AG04450 (cell line): ENCODE measurements at places on chromosomes 11 and 22.

DNA sequence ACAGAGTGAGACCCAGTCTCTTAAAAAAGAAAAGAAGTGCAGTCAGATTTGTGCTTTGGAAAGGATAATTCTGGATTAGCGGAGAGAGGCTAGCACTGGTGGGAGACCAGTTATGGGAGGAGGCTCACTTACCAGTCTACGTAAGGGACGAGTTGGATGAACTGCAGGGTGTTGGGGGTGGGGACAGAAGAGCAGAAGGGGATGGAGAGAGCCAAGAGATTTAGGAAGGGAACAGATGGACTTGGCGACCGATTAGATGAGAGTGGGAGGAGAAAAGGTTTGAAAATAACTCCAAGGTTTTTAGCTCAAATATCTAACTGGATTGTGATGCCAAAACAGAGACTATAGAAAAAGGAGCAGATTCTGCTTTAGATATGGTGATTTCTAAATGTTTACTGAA, 81.4 kb downstream of the SFI1 start:
- DNase-seq, result no peak

- DNase-seq, result no peak
These were observed 10.2 kb upstream of the POU2F3 start for GRCh38 chr11:120229451-120230424.

DNA sequence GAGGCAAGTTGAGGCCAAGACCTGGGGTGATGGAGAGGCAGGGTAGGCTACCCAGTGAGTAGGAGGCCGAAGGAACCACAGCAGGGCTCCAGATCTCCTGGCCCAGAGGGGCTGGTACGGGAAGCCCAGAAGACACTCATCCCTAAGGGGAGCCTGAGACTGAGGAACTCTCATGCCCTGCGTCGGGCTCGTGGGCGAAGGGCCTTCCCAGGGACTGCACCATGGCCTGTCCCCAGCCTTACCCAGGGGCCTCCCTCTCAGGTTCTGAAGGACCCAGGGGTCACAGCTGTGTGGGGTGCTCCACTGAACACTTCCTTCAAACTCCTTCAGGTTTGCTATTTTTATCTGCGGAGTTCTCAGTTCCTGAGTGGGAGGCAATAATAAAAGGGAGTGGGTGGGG, 15.8 kb upstream of the SYT12 start:
- DNase-seq, result no peak

GRCh38 chr11:85663080-85663752, 1.7 kb downstream of the CREBZF start:
- no peak for DNase-seq

DNA sequence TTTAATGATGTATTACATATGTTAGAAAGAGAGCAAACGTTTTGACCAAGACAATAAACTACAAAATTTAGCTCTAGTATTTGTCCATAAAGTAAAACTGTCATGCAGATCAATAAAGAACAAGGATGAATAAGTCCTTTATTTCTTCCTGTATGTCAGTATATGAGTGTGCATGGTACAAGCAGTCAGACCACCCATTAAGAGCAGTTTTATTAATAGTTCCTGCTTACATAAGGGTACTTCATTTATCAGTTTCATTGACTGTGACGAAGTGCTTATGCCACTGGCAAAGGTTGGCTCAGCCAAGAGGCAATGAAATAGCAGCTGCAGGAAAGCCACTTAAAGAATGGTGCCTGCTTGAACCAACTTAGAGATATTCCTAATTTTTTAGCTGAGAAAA, 913.0 kb upstream of the CNTN5 start:
- DNase-seq, result no peak

- DNase-seq, result no peak
These were observed 71.1 kb downstream of the RPUSD4 start for GRCh38 chr11:126140201-126140925.

DNA sequence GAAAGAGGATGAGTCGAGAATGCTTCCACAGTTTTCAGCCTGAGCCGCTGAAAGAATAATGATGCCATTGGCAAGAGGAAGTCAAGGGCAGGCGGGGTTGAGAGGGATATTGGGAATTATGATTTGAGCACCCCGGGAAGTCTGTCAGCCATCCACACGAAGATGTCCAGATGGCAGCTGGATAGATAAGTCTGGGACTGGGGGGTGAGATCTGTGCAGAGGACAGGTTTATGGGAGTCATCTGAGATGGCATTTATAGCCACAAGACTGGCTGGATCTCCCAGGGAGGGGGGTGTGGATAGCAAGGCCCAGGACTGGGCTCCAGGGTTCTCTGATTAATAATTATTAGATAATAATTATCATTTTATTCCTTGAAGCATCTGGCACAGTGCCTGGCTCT, 5.1 kb upstream of the STIP1 start:
- DNase-seq, result no peak

DNA sequence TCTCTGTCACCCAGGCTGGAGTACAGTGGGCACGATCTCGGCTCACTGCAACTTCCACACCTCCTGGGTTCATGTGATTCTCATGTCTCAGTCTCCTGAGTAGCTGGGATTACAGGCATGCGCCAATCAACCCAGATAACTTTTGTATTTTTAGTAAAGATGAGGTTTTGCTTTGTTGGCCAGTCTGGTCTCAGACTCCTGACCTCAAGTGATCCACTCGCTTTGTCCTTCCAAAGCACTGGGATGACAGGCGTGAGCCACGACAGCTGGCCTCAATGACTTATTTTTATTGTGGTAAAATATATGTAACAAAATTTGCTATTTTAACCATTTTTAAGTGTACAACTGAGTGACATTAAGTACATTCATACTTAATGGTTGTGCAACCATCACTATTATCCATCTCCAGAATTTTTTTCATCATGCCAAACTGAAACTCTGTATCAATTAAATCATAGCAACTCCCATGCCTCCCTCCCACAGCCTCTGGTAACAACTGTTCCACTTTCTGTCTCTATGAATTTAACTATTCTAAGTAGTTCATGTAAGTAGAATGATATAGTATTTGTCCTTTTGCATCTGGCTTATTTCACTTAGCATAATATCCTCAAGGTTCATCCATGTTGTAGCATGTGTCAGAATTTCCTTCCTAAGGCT, 50.7 kb upstream of the CWF19L2 start:
- no peak for DNase-seq

DNA sequence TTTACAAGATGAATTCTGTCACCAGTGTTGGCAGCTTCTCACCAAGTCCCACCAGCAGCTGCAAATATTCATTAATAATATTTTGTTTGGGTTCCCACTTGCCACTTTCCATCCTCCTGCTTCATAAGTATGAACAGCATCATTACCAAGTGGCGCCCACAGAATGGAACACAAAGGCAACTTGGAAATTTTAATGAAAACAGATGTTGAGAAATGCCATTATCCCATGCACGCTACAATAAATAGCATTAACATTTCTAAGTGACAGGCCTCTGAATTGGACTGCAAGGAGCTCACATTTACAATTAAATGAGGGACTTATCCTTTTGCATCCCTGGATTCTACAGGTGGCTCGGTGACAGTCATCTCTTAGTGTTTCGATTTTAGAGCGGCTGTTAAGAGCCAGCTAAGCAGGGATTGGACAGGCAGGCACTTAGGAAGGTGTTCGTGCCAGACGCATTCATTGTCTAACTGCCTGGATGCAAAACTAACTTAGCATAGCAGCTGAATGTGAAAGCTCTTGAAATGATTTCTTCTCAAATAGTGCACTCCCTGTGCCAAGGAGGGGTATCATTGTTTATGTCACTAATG, 170.3 kb downstream of the KIRREL3 start:
- no peak for DNase-seq

- peak; percentile 87 for DNase-seq
These were observed 435.4 kb downstream of the TMEM135 start for GRCh38 chr11:87473174-87473573.

- DNase-seq, result no peak
These were observed 41.0 kb upstream of the MS4A8 start for GRCh38 chr11:60658409-60658808.

- DNase-seq, result peak; percentile 21
These were observed 1.0 kb upstream of the ROBO4 start for GRCh38 chr11:124898711-124899110.

- no peak for DNase-seq
These were observed 57.8 kb downstream of the FAM181B start for GRCh38 chr11:82675838-82676237.

GRCh38 chr11:70323806-70324205, 53.3 kb downstream of the PPFIA1 start:
- DNase-seq, result no peak

- DNase-seq, result no peak
These were observed 29.0 kb downstream of the SGSM1 start for GRCh38 chr22:24834845-24835570.

GRCh38 chr11:75626889-75627529, 41.8 kb downstream of the MAP6 start:
- no peak for DNase-seq

- DNase-seq, result peak; percentile 56
These were observed 78.2 kb downstream of the GGT1 start for GRCh38 chr22:24681236-24681635.

GRCh38 chr22:49958366-49958921, 2.1 kb upstream of the PIM3 start:
- no peak for DNase-seq

GRCh38 chr11:83158357-83158786, 1.4 kb downstream of the PCF11 start:
- DNase-seq, result no peak

GRCh38 chr11:95711162-95711944, 78.2 kb downstream of the FAM76B start:
- DNase-seq, result no peak

DNA sequence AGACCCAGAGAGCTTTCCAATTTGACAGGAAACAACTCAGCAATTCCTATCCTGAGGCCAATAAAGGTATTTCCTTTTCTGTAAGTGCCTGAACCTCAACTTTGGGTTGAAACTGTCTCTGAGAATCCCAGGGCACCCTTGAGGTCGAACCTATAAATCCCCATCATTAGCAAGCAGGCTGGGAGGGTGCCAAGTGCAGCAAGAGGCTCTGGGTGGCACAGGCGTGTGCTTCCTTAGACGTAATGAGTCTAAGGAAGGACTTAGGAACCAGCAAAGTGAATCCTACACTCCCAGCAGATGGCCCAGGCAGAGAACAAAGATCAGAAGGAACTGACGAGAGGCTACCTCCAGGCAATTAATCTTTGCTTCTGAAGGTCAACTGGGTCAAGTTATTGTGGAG, 234.3 kb upstream of the NARS2 start:
- DNase-seq, result no peak

- no peak for DNase-seq
These were observed 56.8 kb upstream of the SEPTIN5 start for GRCh38 chr22:19657252-19658056.

- no peak for DNase-seq
These were observed 1.4 kb downstream of the POGLUT3 start for GRCh38 chr11:108496643-108497256.

GRCh38 chr11:71252269-71252769, at the start of gene SHANK2:
Gene SHANK2, minus strand, starts transcription at chr11:71252577. Its CDS starts 105,251 bp downstream, at chr11:71147326.
- no peak for DNase-seq

- DNase-seq, result no peak
These were observed 52.0 kb upstream of the SLC6A5 start for GRCh38 chr11:20547411-20547810.

- DNase-seq, result peak; percentile 1
These were observed 75.2 kb downstream of the DHCR7 start for GRCh38 chr11:71372693-71373657.

GRCh38 chr11:19451609-19452008, 210.9 kb upstream of the E2F8 start:
- DNase-seq, result no peak

GRCh38 chr11:72432347-72433287, 1.7 kb downstream of the CLPB start:
- DNase-seq, result no peak

DNA sequence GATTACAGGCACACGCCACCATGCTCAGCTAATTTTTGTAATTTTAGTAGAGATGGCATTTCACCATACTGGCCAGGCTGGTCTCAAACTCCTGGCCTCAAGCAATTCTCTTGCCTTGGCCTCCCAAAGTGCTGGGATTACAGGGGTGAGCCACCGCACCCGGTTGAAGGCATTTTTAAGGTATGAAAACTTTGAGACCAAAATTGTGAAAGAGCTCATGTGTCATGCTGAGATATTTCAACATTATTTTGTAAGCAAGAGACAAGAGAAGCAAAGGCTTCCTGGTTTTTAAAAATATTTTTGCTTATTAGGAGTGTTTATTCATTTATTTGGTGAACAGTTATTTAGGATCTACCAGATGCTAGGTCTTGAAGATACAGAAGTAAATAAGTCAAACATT, 6.8 kb downstream of the NHERF4 start:
- DNase-seq, result no peak

GRCh38 chr11:7690648-7691047, 15.6 kb downstream of the OVCH2 start:
- no peak for DNase-seq

- no peak for DNase-seq
These were observed 22.6 kb upstream of the ADSL start for GRCh38 chr22:40323681-40324171.

DNA sequence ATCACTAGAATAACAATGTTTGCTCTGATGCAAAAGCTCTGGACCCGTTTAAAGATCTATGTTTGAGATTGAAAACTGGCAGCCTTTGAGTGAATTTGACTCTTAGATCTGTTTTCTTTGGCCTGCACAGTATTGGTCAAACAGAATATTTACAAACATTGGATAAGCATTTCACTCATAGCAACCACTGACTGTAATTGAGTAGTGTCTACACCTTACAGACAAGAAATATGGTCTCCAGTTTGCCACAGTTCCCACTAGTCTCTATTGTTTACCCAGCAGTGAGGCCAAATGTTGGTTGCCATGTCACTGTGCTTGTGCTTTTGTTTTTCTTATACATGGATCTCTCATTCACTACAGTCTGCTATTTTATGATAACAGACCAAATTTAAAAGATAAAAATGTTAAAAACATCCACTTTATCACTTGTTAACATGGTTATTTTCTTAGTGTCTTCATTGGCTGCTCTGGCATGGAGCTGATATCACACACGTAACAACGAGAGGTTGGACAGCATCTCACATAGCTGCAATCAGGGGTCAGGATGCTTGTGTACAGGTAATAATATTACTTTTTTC, 12.2 kb downstream of the ANKRD42 start:
- no peak for DNase-seq

- DNase-seq, result no peak
These were observed 52.7 kb upstream of the HTATIP2 start for GRCh38 chr11:20310596-20311394.

- no peak for DNase-seq
These were observed 198.5 kb downstream of the MSANTD4 start for GRCh38 chr11:105823495-105824033.

GRCh38 chr11:123111465-123111864, 49.5 kb upstream of the HSPA8 start:
- DNase-seq, result no peak

- DNase-seq, result no peak
These were observed 55.4 kb downstream of the PDE2A start for GRCh38 chr11:72618803-72619202.

- DNase-seq, result no peak
These were observed 54.1 kb downstream of the PPFIA1 start for GRCh38 chr11:70324376-70325115.

DNA sequence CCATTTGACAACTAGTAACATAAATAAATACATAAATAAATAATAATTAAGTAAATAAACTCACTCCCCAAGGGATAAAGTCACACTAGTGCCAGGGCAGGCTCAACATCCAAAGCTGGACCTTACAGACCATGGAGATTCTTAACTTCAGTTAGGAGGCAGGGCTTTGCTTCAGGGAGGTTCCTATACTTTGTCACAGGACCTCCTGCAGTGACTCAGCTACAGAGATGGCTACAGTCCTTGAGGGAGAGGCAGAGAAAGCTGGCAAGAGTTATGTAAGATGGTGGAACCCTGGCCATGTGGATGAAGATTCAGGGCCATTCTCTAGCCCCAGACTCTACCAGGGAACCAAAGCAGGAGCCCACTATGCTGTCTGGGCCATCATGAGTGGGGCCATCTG, 74.1 kb upstream of the CADM1 start:
- DNase-seq, result no peak
